B cell (primary cell): ENCODE measurements at places on chromosomes 12 and 14. TPM values are rescaled to one million over a fixed set of nuclear protein-coding genes. Genes with fewer than 3 reads are reported as not detected.
A peak's percentile ranks its signal among the peaks of the same experiment; 100 is the strongest.

DNA sequence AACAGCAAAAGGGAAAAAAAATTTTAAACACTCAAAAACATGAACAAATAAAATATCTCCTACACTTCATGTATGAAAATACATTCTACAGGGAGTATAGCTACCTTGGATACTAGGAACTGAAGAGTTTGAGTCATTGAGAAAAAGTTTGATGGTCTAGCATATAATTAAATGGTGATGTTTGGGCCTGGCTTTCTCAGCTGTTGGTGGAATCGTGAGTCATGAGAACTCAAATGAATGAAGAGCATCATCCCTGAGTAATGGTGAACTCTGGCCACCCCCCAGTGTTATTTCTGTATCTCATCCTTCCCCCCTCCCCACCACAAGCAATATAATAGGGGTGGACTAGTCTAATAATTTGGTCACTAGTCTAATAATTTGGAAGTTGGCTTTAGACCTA, 6.7 kb upstream of the SLC6A15 start:
- H3K36me3 ChIP-seq: no peaks in the 10 kb centered on the region
- DNase-seq: no peak
- H3K4me3 ChIP-seq: no peak overlapping the region
- no peak overlapping the region for H3K27ac ChIP-seq

- no peaks in the 10 kb centered on the region for H3K36me3 ChIP-seq
- no peak overlapping the region for H3K4me3 ChIP-seq
- H3K27me3 ChIP-seq: no peaks in the 10 kb centered on the region
- no peak for DNase-seq
Measured at GRCh38 chr14:64178814-64179213, 115.4 kb downstream of the ESR2 start.

Gene CAPS2
- polyA plus RNA-seq: 1.8 and 2.3 TPM in 2 replicates

- no peaks in the 10 kb centered on the region for H3K36me3 ChIP-seq
- H3K27ac ChIP-seq: no peak overlapping the region
- no peaks in the 10 kb centered on the region for H3K27me3 ChIP-seq
- H3K4me3 ChIP-seq: no peak overlapping the region
Measured at GRCh38 chr12:64923536-64923935, 99.1 kb downstream of the TBC1D30 start.

Gene ANO2
- not detected in 2 replicates for polyA plus RNA-seq

GRCh38 chr12:70246580-70246979, 3.3 kb downstream of the CNOT2 start:
- H3K27ac ChIP-seq: no peak overlapping the region
- no peaks in the 10 kb centered on the region for H3K36me3 ChIP-seq
- H3K27me3 ChIP-seq: no peaks in the 10 kb centered on the region
- peaks cover 27% of the 10 kb centered on the region for H3K4me1 ChIP-seq
- H3K4me3 ChIP-seq: no peak overlapping the region

Gene TBC1D30
- 0.06 and 0.07 TPM in 2 replicates for polyA plus RNA-seq

Gene TMEM132D
- polyA plus RNA-seq: not detected in 2 replicates

Gene IL26
- not detected in 2 replicates for polyA plus RNA-seq

- no peak for DNase-seq
- H3K4me3 ChIP-seq: no peak overlapping the region
- H3K27me3 ChIP-seq: no peaks in the 10 kb centered on the region
Measured at GRCh38 chr12:118098911-118099671, 4.7 kb downstream of the VSIG10 start.

DNA sequence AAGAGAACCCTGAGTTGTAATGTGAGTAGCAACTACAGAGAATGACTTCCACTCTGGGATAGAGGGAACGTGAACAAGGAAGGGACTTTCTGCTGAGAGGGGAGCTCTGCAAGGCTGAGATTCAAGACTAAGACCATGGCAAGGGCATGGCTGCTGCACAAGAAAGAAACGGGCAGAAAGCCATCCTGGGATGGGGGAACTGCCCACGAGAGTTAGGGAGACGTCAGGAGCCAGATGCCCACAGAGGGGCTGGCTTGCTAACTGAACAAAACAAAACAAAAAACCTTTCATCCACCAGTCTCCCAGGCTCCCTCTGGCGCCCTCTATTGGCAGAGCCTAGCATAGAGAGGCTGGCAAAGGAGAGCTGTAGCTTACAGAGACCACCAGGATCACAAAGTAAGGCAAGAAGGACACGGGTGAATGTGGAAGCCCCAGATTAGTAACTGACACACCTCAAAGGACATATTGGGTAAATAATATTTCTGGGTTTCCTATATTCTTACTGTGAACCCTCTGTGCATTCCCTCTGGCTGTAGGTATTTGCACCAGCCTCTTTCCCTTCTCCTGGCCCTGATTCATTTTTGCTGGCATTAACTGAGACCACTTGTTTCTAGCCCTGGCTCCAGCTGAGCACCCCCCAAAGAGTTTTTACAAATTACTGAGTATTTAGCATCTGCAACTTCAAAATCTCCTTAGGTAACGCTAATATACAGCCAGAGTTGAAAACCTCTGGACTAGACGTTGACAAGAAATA, 338.3 kb downstream of the EMP1 start:
- H3K4me3 ChIP-seq: no peak overlapping the region
- peaks cover 44% of the 10 kb centered on the region for H3K4me1 ChIP-seq
- no peaks in the 10 kb centered on the region for H3K36me3 ChIP-seq
- no peaks in the 10 kb centered on the region for H3K27me3 ChIP-seq

DNA sequence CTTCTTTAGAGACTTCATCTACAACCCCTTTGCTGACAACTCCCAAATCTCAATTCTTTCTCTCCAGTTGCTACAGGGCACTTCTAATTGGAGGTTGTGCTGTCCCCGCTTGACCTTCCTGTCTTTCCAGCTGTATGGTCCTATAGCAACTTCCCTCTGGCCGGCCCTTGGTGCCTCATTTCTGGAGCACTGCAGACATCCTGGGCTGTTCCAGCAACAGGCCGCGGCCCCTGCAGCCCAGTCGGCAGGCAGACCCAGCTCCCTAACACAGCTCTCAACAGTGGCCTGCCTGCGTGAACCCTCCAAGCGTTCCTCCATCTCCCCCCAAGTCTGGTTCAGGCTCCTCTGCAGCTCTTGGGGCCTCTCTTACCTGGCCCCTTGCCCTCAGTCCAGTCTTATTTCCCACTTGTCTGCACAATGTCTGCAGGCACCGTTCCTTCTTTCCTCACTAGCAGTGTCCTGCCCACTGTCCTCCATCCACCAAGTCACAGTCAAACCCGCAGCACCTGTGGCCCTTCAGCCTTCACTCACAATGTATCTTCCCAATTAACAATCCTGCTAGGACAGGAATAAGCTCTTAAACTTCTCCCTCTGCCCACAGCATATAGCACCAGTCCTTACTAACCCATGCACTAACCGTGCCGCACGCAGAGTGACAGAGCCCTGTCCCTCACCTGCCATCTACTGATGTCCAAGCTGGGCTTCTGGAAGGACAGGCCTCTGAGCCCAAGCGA, 1.6 kb upstream of the EML1 start:
- H3K27ac ChIP-seq: no peak overlapping the region
- peaks cover 5% of the 10 kb centered on the region for H3K27me3 ChIP-seq
- H3K4me1 ChIP-seq: peaks cover 7% of the 10 kb centered on the region
- DNase-seq: peak; percentile 6
- H3K36me3 ChIP-seq: no peaks in the 10 kb centered on the region

DNA sequence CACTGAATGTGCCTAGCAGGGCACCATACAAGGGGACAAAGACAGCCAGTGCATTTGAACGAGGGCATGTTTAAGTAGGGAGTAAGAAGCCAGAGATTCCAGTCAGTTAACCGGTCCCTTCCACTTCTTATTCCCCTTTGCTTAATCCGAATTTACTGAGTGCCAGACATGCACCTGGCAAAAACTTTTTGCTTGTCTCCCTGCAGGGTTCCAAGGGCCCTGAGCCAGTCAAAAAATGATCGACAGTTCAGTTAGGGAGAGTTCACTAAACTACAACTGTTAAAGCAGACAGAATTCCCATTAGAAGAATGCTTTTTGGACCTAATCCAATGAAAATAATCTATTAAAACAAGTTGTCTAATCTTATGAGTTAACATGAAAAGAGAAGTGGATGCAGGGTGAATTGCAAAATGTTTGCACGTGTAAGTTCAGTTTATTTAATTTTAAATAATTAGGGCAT, 193.8 kb downstream of the TMTC2 start:
- H3K36me3 ChIP-seq: no peaks in the 10 kb centered on the region
- no peaks in the 10 kb centered on the region for H3K4me1 ChIP-seq
- H3K27ac ChIP-seq: no peak overlapping the region
- no peak for DNase-seq

- H3K4me1 ChIP-seq: no peaks in the 10 kb centered on the region
- no peaks in the 10 kb centered on the region for H3K27me3 ChIP-seq
- DNase-seq: no peak
- no peak overlapping the region for H3K27ac ChIP-seq
- H3K36me3 ChIP-seq: no peaks in the 10 kb centered on the region
Measured at GRCh38 chr12:116613256-116613655, 54.1 kb downstream of the MAP1LC3B2 start.

DNA sequence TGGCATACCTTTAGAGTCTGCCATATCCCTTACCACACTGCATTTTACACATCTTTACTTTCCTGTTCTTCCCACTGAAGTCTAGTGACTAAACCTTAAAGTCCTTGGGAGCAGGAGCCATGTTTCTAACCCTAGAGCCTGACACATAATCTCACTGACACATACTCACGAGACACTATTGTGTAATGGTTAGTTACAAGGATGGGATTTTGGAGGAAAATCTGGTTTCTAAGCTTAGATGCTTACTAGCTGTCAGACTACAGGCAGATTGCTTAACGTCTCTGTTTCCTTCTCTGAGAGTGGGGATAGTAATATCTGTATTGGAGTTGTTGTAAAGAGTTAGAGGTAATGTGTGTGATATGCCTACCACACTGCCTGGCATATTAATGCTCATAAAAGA, 6.2 kb upstream of the DYRK4 start:
- H3K27ac ChIP-seq: no peak overlapping the region
- H3K36me3 ChIP-seq: no peaks in the 10 kb centered on the region
- no peaks in the 10 kb centered on the region for H3K27me3 ChIP-seq
- no peak for DNase-seq

- H3K4me1 ChIP-seq: no peaks in the 10 kb centered on the region
- H3K27ac ChIP-seq: no peak overlapping the region
- no peaks in the 10 kb centered on the region for H3K27me3 ChIP-seq
- H3K36me3 ChIP-seq: peaks cover 37% of the 10 kb centered on the region
- no peak overlapping the region for H3K4me3 ChIP-seq
Measured at GRCh38 chr12:1994429-1995143, 9.7 kb downstream of the DCP1B start.

Gene TAS2R31
- 0.63 and 0.86 TPM in 2 replicates for polyA plus RNA-seq

Gene DHRS7
- 25.0 and 25.9 TPM in 2 replicates for polyA plus RNA-seq

Gene EXOC3L4
- polyA plus RNA-seq: not detected in 2 replicates

- H3K36me3 ChIP-seq: no peaks in the 10 kb centered on the region
- no peak overlapping the region for H3K4me3 ChIP-seq
- no peak overlapping the region for H3K27ac ChIP-seq
- no peaks in the 10 kb centered on the region for H3K27me3 ChIP-seq
Measured at GRCh38 chr14:46063872-46064271, 587.7 kb downstream of the RPL10L start.

DNA sequence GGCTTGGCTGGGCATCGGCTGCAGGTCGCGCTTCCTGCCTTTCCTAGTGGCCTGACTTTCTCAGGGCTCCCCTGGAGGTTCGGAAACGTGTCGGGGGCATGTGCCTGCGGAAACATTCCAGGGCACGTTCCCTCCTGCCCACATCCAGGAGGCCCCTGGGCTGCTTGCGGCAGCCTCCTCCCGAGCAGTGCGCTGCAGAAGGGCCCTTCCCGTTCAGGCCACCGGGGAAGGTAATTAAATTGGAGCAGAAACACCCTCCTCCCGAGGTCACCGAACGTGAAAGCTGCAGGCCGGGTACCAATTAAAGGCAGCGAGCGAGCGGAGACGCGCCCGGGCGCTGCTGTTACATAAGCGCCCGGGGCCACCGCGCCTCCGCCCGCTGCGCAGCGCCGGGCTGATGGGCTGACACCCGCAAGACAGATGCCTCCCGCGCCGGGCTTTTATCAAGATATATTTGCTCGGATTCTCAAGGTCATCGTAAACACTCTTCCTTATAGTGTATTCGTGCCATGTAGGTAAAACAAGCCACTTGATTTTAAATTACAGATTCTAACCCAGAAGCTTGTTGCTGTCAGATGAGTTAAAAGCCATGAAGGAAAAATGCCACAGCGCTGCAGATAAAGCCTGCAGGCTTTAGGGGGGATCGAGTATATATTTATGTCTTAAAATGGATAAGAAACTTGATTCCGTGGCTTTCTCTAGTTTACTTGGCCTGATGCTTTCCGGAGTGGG, 31.4 kb downstream of the SSPN start:
- H3K27me3 ChIP-seq: no peaks in the 10 kb centered on the region
- peaks cover 13% of the 10 kb centered on the region for H3K4me1 ChIP-seq
- DNase-seq: peak; percentile 47
- no peaks in the 10 kb centered on the region for H3K36me3 ChIP-seq
- H3K4me3 ChIP-seq: no peak overlapping the region
- H3K27ac ChIP-seq: no peak overlapping the region

GRCh38 chr14:96184737-96185136, 19.9 kb upstream of the BDKRB2 start:
- H3K27me3 ChIP-seq: no peaks in the 10 kb centered on the region
- no peak overlapping the region for H3K4me3 ChIP-seq
- H3K27ac ChIP-seq: no peak overlapping the region
- no peaks in the 10 kb centered on the region for H3K4me1 ChIP-seq
- no peak for DNase-seq

DNA sequence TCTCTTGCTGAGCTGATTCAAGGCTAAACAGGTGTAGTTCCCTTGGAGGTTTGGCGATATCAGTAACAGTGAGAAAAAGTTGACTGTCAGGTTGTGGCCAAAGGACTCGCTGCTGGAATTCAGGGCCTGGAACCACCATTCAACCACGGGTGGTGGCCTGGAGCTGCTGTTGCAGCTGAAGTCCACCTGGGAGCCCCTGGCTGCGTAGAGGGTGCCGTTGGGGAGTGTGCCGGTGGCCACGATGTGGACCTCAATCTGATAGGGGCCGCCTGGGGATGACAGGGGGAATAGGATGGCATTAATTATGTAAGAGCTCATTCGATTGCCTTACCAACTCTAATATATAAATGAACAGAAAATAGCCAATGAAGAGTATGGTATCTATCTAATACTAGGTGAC, 21.2 kb upstream of the WSB2 start:
- no peaks in the 10 kb centered on the region for H3K36me3 ChIP-seq
- no peaks in the 10 kb centered on the region for H3K27me3 ChIP-seq
- H3K27ac ChIP-seq: no peak overlapping the region
- no peak for DNase-seq

Gene APOF
- polyA plus RNA-seq: not detected in 2 replicates

- no peaks in the 10 kb centered on the region for H3K36me3 ChIP-seq
- peaks cover 6% of the 10 kb centered on the region for H3K4me1 ChIP-seq
- no peaks in the 10 kb centered on the region for H3K27me3 ChIP-seq
- no peak overlapping the region for H3K4me3 ChIP-seq
Measured at GRCh38 chr14:65910108-65910786, 497.7 kb downstream of the FUT8 start.

Gene TEX52
- not detected in 2 replicates for polyA plus RNA-seq

GRCh38 chr12:116736962-116737773, 701 bp downstream of the SPRING1 start:
- DNase-seq: no peak
- no peak overlapping the region for H3K27ac ChIP-seq
- H3K4me3 ChIP-seq: peak overlapping the region; percentile 63
- H3K27me3 ChIP-seq: no peaks in the 10 kb centered on the region
